ENCODE measurements at places on chromosomes 3 and 15. TPM values are rescaled to one million over a fixed set of nuclear protein-coding genes. Genes with fewer than 3 reads are reported as not detected.

MRAS gene
- polyA plus RNA-seq, result 33.5 TPM

GUCA1C gene
- polyA plus RNA-seq, result 0.27 TPM

GOLGA8O gene
- polyA plus RNA-seq, result 0.32 TPM

TMC3 gene
- 0.43 TPM for polyA plus RNA-seq

ECE2 gene
- polyA plus RNA-seq, result not detected

CYP1A2 gene
- polyA plus RNA-seq, result 0.10 TPM

RBPMS2 gene
- polyA plus RNA-seq, result 15.2 TPM

GABRB3 gene
- 5.7 TPM for polyA plus RNA-seq

PRKCD gene
- polyA plus RNA-seq, result 21.9 TPM

CHST2 gene
- polyA plus RNA-seq, result 46.6 TPM

LMAN1L gene
- not detected for polyA plus RNA-seq

SLCO3A1 gene
- polyA plus RNA-seq, result 14.4 TPM

GOLGA8G gene
- 0.22 TPM for polyA plus RNA-seq

PRICKLE2 gene
- 24.1 TPM for polyA plus RNA-seq

WDR76 gene
- polyA plus RNA-seq, result 15.7 TPM

EPB42 gene
- 5.1 TPM for polyA plus RNA-seq

ATP10A gene
- polyA plus RNA-seq, result 3.2 TPM

ZNF774 gene
- 4.7 TPM for polyA plus RNA-seq

NECTIN3 gene
- 41.4 TPM for polyA plus RNA-seq

SCAANT1 gene
- polyA plus RNA-seq, result not detected

BLM gene
- polyA plus RNA-seq, result 13.8 TPM

MON1A gene
- 7.8 TPM for polyA plus RNA-seq

IL16 gene
- 5.9 TPM for polyA plus RNA-seq

GASK1A gene
- polyA plus RNA-seq, result 4.6 TPM

BBS4 gene
- polyA plus RNA-seq, result 37.1 TPM

C3orf70 gene
- polyA plus RNA-seq, result 8.2 TPM

ELL3 gene
- 4.4 TPM for polyA plus RNA-seq
